ENCODE measurements at places on chromosomes 7 and 10.

DNA sequence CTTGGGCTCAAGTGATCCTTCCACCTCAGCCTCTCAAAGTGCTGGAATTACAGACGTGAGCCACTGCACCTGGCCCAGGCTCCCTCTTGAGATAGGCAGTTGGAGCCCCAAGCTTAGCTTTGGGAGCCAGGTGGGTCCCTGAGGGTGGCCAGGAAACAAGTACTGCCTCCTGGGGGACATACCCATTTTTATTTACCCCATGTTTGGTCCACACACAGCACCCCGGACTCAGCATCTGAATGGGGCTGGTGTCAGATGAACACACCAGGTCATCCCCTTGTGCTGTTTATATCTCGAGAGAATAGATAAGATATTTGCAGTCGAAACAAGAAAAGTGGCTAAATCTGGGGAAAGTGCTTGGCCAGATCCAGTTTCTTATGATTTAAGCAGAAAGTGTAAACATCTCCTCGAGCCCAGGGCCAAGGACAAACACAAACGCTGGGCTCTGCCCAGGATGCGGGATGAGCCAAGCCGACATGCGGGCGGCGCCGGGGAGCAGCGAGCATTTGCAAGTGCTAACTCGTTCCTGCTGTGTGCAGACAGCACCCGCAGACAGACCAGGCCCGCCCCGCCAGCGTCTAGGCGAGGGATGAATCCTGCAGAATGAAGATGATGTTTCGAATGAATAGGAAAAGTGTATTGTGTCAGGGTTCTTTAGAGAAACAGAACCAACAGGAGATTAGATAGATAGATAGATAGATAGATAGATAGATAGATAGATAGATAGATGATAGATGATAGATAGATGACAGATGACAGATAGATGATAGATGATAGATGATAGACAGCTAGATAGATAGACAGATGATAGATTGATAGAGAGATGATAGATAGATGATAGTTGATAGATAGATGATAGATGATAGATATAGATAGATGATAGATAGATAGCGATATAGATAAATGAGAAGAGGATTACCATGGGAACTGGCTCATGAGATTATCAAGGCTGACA lies 44.4 kb upstream of the OCM2 start:
- DNase-seq: no peak

DNA sequence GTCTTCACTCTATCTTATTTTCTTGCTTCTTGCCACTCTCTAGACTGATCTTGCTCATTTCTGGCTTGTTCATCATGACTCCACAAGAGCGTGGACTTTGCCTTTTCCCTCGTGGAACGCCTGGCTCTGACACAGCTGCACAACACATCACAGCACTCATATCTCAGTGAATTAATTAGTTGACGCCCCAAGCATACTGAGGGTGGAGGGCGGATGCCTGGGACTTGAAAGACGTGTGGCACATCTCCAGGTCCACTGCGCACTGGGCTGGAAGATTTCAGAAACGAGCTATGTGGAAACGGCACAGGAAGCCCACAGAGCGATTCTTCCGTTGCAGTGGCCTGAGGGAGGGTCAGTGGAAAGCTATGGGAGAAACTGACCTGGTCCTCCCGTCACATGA lies 23.6 kb upstream of the PLEKHA1 start:
- DNase-seq: no peak

GRCh38 chr7:140604760-140605159 lies 35.9 kb downstream of the DENND2A start:
- no peak for DNase-seq

DNA sequence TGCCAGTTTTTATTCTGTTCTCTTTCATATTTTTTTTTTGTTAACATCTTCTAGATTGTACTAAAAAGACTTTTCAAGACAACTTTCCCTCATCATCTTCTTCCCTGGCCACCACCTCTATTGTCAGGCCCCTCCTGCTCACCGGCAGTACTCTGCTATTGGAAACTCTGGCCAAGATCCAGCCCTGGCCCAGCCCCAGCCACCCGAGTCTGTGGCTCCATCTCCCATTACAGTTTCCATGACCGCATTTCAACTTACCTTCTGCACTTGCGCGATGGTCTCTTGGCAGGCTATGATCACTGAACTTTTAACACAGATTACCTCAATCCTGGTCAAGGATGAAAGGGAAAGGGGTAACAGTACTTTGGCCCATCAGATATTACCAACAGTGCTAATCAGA lies 137.7 kb upstream of the POM121L12 start:
- no peak for DNase-seq

- DNase-seq: no peak
Observed at GRCh38 chr7:46003896-46004875, 83.1 kb upstream of the IGFBP3 start.

DNA sequence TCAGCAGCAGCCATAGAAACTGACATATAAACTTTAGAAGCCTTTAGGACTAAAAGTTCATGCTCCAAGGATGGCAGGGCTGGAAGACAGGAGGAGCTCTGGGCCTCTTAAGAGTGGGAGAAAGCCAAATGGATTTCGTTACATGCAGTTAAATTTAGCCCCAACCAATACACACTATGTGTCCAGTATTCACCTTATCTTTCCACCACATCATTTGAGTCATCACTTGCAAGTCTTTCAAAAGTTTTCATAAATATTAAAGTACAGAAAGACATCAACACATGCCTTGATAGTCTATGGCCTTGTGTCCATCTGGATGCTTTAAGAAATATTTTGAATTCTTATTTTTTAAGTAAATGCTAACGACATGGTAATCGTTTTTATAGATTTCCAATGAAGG lies 392.4 kb upstream of the LRRN3 start:
- no peak for DNase-seq

DNA sequence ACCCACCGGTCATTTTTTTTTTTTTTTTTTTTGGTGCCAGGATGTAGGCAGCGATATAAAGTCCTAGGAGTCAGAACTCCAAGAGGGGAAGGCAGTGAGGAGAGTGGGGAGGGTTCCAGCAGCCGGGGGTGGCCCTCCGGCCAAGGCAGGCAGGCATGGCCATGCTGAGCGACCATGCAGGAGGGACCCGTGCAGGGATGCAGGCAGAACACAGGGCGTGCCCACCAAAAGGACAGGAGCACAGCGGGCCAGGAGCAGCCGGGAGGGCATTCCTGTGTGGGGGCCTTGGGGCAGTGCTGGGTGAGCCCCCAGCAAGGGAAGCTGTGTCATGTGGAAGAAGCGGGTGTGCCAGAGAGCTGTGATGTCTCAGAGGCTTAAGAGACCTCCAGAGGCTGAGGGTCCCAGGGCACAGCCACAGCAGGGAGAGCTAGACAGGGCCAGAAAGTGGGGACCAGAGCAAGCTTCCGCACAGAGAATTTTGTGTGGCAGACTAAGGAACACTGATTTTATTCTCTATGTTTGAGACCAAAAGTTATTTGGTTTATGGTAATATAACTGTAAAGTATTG lies 5.7 kb downstream of the ZFAND2A start:
- no peak for DNase-seq

DNA sequence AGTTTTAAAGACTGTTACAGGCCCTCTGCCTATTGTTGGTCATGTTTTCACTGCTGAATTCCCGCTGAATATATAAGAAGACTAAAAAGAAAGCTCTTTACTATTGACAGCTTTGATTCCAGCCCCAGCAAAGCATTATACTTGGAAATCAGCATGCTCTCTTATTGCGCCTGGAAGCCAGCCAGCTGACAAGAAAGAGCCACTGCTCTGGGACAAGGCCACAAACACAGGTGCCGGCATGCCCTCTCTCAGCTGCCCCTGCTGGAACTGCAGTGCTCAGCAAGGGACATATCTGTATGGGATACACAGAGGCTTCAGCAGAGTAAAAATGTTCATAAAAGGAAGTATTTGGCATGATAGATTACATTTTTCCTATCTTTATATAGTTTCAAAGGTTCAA lies 523.9 kb downstream of the ADRA2A start:
- no peak for DNase-seq

DNA sequence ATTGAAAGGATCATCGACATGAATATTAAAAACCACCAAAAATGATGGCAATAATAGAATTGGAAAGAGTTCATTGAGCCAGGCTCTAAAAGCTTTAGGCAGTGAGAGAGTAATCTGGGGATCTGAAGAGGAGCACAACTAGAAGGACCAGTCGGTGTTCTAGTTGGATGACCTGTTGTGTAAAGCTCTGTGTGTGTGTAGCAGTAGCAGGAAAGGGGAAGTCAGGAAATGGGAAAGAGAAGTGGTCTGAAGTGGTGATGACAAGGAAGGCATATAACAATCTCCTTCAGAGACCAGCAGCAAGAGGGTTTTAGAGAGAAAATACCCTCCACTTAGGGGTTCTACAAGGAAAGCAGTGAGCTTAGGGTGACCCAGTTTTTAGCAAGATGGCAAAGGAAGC lies 539.2 kb downstream of the HTR7 start:
- DNase-seq: no peak

GRCh38 chr10:79449181-79450146 lies 4.0 kb upstream of the ZCCHC24 start:
- DNase-seq: no peak

DNA sequence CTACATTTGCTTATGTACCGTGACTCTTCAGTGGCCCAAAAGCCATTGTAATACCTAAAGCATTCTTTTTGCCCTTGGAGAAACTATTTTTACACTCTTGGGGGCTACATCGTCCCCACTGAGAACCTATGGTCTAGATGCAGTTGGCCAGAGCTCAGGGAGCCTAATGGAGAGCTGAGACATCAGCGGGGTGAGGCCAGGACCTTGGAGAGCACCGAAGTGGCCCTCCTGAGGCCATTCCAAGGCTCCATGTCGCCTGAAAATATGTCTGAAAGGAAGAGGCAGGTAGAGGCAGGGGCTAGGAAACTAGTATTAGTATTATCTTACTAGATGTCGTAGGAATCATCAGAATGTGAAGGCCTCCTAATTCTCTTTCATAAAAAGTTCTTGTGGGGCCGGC lies 4.9 kb downstream of the PKD2L1 start:
- DNase-seq: no peak

DNA sequence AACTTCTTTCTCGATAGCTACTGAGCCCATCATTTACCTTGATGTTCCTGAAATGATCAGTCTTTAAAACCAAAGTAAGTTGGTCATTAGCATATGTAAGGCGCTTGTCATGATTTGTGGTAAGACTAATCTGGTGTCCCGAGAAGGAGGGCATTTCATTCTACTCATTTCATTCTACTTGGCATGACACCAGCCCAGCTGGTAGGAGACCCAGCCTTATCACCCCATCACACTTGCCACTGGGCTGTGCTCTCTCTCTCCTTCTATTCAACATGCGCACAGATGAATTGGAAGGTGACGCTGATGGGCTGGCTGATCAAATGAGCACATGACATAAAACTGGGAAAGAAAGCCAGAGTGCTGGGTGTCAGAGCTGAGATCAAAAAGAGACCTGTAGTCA lies 65.7 kb downstream of the CRTAC1 start:
- DNase-seq: no peak

- no peak for DNase-seq
Observed at GRCh38 chr10:68105820-68106219, 3.5 kb upstream of the MYPN start.

DNA sequence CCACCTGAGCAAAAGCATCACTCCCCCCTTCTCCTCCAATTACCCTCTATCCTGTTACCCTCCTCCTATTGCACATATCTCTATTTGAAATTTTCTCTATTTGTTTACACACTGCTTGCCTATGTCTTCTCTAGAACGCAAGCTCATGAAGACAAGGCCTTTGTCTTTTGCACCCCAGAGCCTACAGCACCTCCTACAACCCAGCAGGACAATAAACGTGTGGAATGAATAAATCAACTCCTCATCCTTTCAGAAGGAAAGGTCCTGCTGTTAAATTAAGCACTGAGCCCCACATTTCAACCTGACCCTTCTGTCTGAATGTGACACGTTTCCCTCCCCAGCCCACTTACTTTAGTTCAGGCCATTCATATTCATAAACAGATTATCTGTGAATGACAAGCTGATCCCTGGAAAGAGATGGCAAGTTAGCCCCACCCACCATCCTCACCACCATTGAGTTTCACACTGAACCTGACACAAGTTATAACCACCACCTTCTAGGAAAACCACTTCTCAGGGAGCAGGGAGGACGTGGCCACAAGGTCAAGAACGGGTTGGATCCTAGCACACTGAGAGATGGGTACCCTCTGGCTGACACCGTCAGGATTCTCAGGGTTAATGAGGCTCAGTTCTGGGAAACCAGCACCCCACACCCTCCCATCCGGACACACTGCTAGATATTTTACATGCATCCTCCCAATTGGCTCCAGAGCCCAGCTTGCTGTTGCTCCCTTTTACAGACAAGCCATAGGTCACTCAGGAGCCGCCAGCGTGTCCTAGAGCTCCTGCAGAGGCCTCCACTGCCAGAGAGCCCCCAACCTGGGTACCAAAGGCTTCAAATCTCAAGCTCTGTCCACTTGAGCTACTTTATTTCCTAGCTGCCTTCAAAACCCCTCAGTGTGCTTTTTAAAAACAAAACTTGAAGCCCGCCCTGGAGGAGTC lies 934 bp downstream of the PRTFDC1 start:
- no peak for DNase-seq

GRCh38 chr10:22765660-22766547 lies 51.5 kb upstream of the PIP4K2A start:
- no peak for DNase-seq

GRCh38 chr7:36686499-36686898 lies 37.8 kb downstream of the AOAH start:
- DNase-seq: no peak

DNA sequence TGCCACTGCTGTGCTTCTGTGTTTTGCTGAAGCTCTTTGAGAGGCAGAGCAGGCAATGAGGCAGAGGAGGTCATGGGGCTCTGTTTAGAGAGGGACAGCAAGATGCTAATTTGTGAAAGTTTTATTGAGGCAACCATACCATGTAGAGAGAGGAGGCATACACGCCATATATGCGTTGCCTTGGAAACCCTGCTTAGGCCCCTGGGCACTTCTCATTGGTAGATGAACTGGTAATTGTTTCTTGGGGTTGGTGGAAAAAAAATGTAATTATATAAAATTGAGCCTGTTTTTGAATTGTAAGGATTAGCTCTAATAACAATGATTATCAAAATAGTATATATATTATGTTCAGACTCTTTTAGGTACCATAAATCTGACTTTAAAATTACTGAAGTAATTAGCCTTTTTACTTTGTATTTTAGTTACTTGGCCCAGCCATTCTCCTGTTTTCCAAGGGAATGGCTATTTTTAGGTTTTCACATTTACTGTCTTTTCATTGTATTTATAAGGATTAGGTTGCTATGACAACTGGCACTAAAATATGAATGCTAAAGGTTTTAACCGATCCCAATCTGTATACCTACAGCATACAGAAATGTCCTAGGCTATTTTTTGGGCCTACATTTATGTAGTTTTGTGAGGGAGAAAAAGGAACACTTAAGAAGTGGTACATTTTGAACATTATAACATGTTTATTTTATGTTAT lies 52.4 kb downstream of the BZW2 start:
- no peak for DNase-seq

GRCh38 chr10:32232378-32232777 lies 114.6 kb downstream of the EPC1 start:
- DNase-seq: no peak

- no peak for DNase-seq
Observed at GRCh38 chr7:41007811-41008210, 695.1 kb downstream of the INHBA start.

GRCh38 chr10:3045471-3046209 lies 21.7 kb upstream of the PFKP start:
- no peak for DNase-seq

- DNase-seq: no peak
Observed at GRCh38 chr10:48496831-48497779, 107.8 kb downstream of the ARHGAP22 start.

- DNase-seq: no peak
Observed at GRCh38 chr7:114294036-114294435, 120.6 kb upstream of the FOXP2 start.

Measured in GM18507 (cell line).